NCI-H187 treated with DMSO at 0.1 percent for 48 hours (cell line): ENCODE measurements at places on chromosomes 2 and 18.

GRCh38 chr2:9275399-9275798 is 68.8 kb downstream of the ASAP2 start:
- DNase-seq: no peak

- DNase-seq: no peak
Observed at GRCh38 chr18:50115095-50115494, 79.9 kb downstream of the MYO5B start.

GRCh38 chr2:217467331-217467730 is 535.5 kb downstream of the TNS1 start:
- DNase-seq: no peak

GRCh38 chr2:231457101-231457500 is 7.2 kb downstream of the NCL start:
- no peak for DNase-seq

- DNase-seq: no peak
Observed at GRCh38 chr2:109207176-109207575, 78.2 kb downstream of the SH3RF3 start.

- no peak for DNase-seq
Observed at GRCh38 chr2:23425885-23426262, 40.9 kb downstream of the KLHL29 start.

DNA sequence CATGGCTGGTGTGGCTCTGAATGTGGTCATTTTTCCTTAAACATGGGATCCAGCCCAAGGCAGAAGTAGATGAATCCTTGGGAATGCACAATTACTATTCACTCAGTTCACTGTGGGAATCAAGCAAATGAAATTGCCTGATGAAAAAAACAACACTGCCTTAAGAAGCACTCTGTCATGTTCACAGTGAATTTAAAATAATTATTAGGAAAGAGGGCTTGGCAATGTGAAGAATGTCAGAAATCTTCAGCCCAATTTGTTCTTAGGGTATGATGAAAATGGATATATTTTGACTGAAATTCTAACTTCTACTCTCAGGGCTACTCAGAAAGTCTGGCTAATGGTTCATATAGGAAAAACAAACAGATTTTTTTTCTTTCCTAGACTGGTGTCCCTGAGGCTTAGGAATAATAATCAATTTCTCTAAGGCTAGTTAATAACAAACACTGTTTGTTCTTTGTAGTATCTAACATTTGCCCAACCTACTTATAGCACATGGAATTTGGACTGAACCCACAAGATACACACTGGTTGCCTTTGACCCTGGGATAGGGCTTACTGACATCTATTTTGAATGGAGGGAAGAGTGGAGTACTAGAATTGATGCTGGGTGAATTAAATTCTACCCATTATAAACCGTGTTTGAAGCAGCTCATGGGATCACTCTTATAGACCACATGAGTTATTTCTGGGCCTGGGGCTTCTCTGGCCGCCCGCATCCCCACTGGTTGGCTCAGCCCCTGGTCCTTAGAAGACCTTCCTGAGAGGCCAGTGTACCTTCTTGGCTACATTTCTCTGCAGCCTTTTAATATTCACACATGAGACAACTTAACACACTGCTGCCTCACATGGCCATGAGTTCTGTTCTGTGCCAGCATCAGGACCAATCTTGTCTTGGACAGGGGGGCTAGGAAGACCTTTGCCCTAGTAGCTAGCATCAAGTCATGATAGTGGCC is 8.3 kb upstream of the MRPL33 start:
- DNase-seq: no peak

GRCh38 chr2:101692041-101692440 is 5.5 kb upstream of the MAP4K4 start:
- no peak for DNase-seq

DNA sequence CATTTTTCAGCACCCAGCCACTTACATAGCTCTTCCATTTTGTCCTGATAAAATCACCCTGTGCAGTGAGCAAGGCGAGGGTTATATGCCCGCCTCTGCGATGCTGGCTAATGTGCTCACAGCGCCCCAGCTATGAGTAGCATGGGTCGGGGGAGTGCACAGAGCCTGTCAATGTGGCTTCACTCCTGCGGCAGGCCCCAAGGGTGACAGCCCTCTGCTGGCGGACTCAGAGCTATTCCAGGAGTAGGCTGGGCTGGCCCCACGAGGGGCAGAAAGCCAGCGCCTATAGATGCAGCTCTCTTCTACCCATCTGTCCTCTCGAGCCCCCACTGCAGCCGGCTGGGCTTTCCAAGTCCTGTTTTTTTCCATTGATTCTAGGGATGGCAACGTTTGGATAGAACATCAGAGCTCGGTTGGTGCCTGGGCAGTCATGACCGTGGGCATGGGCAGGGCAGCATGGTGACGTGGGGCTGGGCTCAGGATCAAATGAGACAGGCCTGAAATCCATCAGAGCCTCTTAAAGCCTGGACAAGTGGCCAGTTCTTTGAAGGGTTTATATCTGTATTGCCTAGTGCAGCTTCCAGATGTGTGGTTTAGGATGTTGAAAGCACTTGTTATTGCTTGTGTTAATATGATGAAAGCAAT is 134.7 kb downstream of the MCFD2 start:
- no peak for DNase-seq

DNA sequence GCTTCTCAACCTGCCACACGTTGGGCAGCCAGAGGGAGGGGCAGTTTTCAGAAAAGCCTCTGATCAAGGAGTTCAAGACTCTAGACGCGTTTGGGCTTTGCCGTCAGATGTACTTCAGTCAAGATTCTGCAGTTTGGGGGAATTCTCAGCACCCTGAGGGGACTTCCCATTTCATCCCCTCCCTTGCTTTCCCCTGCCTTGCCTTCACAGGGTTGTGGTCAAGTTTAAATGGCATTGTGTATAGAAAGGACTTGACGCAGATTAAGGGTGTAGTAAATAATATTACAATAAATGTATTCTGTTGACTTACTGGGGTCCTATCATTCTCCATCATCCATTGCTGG is 198.3 kb upstream of the NABP1 start:
- no peak for DNase-seq

DNA sequence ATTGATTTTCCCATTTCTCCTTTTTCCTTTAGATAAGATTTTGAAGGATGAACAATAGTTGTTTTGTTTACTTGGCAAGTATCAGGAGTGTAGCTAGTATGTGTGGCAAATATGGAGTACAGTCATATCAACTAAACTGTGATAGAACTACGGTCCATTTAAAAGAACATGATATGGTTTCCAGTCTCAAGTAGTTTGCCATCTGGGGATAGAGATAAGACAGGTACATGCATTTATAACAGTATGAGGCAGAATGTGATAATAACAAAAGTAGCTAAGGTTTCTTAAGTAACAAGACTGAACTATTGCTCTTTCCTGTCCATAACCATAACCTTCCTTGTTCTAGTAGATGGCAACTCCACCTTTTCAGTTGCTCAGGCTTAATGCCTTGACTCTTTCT is 75.6 kb upstream of the TACR1 start:
- no peak for DNase-seq

GRCh38 chr2:54627973-54628372 is 95.5 kb upstream of the EML6 start:
- no peak for DNase-seq

DNA sequence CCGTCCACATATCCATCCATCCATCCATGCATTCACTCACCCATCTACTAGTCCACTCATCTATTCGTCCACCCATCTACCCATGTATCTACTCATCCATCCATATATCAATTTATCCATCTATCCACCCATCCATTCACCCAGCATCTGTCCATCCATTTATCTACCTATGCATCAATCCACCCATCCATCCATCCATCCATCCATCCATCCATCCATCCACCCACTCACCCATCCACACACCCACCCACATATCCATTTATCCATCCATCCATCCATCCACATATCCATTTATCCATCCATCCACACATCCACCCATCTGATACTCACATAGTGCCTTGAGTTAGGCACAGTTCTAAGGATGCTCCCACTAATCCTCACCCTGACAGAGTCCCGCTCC is 99.0 kb downstream of the MBP start:
- DNase-seq: no peak

- no peak for DNase-seq
Observed at GRCh38 chr18:21509062-21509461, 91.4 kb downstream of the ESCO1 start.

DNA sequence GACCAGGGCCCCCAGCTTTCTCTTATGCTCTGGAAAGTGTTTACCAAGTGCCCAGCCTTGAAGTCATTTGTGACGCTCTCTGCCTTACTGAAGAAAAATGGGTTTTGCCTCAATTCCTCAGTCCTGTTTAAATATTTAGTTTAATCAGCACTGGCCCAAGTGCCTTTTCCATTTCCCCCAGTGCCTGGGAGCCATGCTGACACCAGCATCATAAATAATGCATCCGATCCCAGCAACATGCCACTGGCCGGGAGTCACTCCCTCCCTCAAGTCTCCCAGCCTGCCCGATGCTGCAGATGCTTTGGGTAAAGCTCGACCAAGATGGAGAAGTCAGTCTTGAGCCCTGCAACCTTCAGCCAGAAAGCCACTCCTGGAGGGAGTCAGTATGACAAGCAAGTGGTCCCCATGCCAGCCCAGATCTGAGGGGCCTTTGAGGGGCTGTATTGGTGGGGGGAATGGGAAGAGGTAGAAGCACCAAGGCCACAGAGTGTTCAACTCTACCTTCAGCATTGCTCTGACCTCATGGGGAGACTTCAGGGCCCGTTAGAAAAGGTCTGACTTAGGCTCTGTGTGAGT is 12.0 kb upstream of the MTA3 start:
- no peak for DNase-seq

DNA sequence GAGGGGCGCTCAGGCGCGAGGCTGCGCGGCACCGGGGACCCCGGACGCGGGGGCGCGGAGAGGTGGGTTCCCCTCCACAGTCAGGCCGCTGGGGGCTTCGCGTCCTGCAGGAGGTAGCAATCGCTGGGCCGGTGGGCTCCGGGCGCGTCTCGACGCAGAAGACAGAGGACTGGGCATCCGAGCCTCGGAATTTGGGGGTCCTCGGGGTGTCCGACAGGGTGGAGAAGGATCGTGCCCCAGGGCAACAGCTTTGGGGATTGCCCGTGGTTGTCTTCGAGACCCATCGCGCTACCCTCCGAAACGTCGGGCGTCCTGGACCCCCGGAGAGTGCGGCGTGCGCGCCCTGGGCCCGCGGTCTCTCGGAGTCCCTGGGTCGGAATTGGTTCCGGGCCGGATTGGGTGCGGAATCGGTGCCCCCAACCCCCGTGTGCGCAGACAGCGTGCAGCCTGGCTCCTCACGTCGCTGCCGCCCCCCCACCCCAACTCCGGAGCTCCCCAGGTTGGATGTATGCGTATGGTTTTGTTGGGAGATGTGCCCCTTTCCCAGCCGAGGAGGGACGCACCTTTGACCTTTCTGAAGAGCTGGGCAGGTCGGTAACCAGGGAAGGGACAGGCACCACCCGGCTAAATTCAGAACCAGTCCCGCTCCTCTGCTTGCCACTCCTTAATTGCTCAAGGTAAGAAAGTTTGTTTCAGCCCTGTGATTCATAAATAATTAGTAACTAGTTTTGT is 750 bp downstream of the NPAS2 start:
- DNase-seq: no peak

- DNase-seq: no peak
Observed at GRCh38 chr2:204143216-204144014, 206.9 kb downstream of the ICOS start.

DNA sequence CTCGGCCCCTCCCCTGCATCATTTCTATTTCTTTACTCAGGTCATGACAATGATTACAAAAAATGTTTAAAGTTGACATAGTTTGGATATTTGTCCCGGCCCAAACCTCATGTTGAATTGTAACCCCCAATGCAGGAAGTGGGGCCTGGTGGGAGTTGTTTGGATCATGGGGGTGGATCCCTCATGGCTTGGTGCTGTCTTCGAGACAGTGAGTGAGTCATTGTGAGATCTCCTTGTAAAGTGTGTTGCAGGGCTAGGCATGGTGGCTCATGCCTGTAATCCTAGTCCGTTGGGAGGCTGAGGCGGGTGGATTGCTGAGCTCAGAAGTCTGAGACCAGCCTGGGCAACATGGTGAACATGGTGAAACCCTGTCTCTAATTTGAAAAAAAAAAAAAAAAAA is 9.2 kb upstream of the MAP4K4 start:
- no peak for DNase-seq

DNA sequence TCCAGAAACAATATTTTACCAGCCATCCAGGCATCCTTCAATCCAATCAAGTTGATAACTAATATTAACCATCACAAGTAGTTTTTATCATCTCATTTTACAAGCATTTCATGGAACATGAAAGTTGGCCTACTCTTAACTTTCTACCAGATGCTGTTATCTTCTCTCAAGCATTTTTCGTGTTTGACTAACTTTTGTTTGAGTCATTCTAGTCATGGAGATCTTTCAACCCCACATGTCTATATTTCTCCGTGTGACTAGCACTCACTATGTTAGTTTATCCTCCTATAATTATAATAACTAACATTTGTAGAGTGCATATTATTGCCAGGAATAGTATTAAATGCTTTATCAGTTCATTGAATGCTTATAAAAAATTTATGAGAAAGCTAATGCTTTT is 307.0 kb upstream of the CWC22 start:
- no peak for DNase-seq

DNA sequence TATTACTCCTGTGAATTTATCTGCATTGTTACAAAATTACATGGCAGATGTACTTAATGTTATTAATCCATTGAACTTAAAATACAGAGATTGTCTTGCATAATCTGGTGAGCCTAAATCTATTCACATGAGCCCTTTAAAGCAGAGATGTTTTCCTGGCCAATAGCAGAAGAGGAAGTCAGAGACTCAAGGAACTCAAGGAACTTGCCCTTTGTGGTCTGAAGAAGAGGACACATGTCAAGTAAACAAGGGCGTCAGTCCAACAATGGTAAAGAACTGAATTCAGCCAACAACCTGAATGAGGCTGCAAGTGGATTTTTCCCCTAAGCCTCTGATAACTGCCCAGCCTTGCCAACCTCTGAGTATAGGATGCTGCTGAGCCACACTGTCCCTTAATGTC is 356.3 kb upstream of the PKDCC start:
- DNase-seq: no peak

GRCh38 chr2:197327472-197328098 is 17.0 kb upstream of the ANKRD44 start:
- no peak for DNase-seq

- no peak for DNase-seq
Observed at GRCh38 chr2:203534621-203535077, 452 bp downstream of the RAPH1 start.

- no peak for DNase-seq
Observed at GRCh38 chr2:218822622-218823021, 9.0 kb downstream of the PRKAG3 start.

DNA sequence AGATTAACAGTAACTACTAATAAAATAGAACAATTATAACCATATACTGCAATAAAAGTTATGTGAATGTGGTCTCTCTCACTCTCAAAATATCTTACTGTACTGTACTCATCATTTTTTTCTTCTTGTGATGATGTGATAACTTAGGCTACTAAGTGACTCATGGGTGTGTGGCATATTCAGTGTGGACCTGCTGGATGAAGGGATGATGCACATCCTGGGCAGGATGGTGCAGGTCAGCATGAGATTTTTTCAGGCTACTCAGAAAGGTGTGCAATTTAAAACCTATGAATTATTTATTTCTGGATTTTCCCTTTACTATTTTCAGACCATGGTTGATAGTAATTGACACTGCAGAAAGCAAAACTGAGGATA is 90.7 kb downstream of the NCKAP5 start:
- no peak for DNase-seq
